CD4-positive, alpha-beta T cell (primary cell): ENCODE measurements at places on chromosomes 7 and 10.

DNA sequence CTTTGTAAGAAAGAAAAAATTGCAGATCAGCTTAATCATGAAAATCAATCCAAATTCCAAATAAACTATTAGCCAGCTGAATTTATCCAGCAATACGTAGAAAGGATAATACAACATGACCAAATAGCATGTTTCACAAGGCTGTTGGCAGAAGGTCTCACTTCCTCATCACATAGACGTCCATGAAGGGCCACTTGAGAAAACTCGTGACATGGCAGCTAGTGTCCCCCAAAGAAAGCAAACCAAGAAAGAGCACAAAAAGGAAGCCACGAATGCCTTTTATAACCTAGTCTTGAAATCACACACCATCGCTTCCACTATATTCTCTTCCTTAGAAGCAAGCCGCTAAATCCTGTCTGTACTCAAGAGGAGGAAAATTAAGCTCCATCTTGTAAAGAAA, 105.6 kb upstream of the NRBF2 start:
- no peak for DNase-seq

GRCh38 chr7:141178486-141179135, 104.7 kb downstream of the TMEM178B start:
- DNase-seq: no peak

- DNase-seq: no peak
Measured at GRCh38 chr10:51881213-51881612, 181.8 kb upstream of the CSTF2T start.

- DNase-seq: no peak
Measured at GRCh38 chr10:74021248-74022055, 23.5 kb downstream of the VCL start.

GRCh38 chr10:1736144-1736971, 967 bp downstream of the ADARB2 start:
- DNase-seq: no peak

DNA sequence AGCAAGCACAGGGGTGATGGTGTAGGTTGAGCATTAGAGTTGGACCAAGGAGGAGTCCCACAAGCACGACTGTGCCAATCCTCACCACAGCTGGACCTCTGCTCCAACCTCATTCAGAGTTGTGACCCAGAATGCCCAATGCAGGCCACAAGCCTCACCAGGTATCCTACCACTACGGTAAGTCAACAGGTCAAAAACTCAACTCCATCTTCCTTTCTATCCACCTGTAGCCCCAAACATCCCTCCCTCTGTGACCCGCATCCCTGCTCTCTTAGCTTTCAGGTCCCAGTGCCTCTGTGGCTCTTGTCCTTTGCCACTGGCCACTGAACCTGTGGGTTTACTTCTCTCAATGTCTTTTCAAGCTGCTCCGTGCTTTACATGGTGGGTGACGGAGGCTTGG, 112.8 kb downstream of the PIP4K2A start:
- DNase-seq: no peak

GRCh38 chr10:111379534-111380187, 302.8 kb downstream of the ADRA2A start:
- DNase-seq: no peak

DNA sequence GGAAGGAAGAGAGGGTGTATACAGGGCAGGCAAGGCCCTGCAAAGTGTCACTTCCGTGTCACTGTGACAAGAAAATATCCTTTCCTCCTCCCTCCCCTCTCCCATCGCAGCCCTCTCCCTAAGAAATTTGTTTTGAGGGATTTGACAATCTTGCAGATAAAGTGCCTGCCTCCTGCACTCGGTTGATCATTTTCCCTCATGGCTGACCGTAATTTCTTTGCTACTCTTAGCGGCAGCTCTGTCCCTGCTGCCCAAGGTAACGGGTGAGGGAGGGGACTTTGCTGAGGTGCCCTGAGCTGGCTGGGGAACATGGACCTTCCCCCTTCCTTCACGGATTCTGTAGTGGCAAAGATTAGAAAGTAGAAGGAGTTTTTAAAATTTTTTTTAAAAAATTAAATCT, 179.1 kb downstream of the TCF7L2 start:
- no peak for DNase-seq
